ENCODE measurements at places on chromosomes 2 and 18.

- no peak for DNase-seq
These were observed 57.4 kb upstream of the PCBP1 start for GRCh38 chr2:70029814-70030409.

DNA sequence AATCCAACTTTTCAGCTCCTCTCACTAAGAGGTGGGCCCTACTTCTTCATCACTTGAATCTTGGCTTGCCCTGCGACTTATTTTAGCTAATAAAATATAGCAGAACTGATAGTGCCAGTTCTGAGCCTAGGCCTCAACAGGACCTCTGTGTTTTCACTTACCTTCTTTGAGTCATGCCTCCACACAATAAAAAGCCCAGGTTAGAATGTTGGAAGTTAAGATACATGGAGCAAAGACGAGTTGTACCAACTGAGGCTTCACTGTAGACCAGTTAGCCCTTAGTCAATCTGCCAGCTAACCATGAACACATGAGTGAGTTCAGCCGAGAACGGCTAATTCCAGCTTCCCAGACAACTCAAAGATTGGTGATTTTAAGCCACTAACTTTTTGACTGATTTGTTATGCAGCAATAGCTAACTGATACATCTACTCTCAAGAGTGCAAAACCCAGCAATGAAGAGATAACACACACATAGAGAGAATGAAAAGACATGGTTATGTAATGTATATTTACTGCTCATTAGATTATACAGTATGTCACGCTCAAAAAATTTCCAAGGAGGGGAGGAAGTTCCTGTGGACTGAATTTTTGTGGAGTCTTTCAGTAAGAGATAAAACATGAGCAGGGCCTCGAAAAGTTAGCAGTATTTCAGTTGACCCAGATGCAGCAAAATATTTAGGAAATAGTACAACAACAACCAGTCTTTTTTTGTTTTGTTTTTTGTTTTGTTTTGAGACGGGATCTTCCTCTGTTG lies 181.1 kb downstream of the MYCN start:
- no peak for DNase-seq

- no peak for DNase-seq
These were observed 943.9 kb downstream of the EPHA4 start for GRCh38 chr2:220628252-220628651.

DNA sequence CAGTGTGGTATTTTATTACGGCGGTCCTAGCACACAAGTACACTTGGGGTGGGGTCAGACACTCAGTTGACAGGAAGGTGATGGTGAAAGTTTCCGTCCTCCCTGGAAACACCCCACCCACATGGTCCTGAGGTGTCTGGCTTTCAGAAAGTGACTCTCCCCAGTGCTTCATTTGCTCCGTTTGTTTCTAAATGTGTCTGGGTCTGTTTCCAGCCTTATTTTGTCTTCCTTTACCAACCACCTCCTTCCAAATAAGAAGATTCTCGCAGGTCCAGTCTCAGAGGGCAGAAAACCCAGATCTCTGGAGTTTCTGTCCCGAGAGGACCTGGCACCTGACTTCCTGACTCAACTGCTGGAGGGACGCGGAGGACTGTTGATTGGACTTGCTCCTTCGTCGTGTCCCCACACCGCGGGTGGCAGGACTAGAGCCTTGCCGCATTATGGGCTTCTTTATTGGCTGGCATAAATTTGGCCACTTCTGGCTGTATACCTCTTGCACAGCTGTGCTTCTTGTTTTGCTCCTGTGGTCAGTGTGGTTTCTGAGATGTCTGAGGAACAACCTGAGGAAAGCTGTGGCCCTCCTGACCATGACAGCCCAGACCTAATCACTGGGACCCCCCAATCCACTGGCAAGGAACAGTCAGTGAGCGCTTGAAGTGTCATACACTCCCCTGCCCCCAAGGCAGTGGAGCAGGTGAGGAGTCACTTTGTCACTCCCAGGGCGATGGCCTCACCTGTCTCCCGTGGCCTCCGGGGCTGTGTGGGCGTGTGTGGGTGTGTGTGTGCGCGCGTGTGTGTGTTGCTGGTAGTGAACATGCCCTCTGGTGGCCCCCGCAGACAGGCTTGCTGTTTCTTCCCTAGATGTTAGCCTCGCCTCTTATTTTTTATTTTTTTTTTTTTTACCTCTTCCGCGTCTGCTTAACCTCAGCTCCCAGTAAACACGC lies 45.6 kb downstream of the MEX3C start:
- DNase-seq, result no peak

DNA sequence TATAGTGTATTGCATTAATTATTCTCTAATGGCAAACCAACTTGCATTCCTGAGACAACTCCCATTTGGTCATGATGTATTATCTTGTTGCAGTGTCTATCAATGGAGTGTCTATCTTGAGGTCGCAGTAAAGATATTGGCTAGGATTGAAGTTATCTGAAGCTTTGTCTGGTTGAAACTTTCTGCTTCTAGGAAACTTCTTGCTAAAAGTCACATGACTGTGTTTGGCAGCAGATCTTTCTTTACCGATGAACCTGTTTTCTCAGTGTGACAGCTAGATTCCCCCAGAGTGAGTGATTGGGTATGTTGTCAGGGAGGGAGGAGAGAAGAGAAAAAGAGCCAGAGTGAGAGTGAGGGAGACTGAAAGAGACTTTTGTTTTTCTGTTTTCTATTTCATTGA lies 119.6 kb downstream of the QPCT start:
- no peak for DNase-seq

- no peak for DNase-seq
These were observed 495.3 kb downstream of the IRS1 start for GRCh38 chr2:226304308-226304707.

GRCh38 chr18:55781481-55781957 lies 193.5 kb upstream of the TCF4 start:
- DNase-seq, result no peak

GRCh38 chr18:57579934-57580333 lies 6.6 kb downstream of the FECH start:
- DNase-seq, result no peak

- DNase-seq, result no peak
These were observed 78.8 kb downstream of the TGOLN2 start for GRCh38 chr2:85248773-85249509.

GRCh38 chr2:170498619-170499018 lies 216.5 kb upstream of the SP5 start:
- DNase-seq, result no peak

DNA sequence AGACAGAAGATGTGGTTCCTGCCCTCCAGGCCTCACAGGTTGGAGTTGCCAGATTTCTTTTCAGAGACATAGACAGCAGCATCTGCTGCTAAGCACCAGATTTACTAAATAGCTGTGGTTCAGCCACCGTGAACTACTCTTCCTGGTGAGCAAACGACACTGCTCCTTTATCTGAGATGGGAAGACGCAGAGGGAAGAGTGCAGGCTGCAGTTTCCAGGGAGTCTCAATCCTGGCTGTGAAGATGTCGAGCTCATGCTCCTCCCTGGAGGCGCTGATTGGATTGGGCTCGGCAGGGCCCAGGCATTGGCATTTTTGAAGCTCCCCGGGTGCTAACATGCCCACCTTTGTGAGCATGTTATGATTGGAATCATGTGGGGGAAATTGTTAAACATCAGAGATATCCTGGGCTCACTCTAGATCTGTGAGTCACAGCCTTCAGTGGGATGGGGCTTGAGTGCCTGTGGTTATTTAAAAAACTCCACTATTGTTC lies 314.8 kb downstream of the TSN start:
- DNase-seq, result no peak

DNA sequence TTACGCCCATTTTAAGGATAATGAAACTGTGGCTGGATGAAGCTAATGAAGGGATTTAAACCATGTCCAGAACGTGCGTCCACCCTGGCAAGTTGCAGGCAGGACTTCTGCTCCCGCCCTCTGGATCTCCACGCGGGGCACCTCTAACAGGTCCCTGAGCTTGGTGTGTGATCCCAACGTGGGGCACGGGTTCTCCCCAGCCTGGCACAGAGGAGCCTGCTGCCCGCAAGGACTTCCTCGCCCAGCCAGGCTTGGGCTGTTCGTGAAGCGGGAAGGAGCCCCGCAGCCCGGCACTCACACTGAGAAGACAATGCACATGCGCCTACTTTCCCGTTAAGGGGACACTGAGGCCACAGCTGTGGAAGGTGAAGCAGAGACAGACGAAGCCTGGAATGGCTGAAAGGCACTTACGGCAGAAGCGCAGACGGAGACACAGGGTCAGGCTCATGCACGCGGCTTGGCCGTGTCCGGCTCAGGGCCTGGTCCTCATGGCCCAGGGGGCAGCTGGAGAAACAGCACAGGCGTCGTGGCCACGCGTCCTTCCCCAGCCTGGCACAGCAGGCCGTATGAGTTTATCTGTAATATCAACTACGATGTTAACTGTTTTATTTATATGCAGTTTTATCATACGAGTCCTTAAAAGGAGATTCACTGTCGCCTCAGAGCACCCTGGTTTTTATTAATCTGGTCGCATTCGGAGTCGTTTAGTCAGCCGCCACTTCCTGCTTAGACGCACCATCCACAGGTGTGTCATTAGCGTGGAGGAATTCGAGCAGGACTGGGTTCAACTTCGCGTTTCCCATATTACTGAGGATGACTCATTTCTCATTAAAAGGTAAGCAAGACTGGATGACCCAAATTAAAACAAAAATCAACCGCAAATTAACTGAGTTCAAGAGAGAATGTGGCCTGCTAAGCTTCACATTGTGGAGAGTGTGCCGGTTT lies 835.9 kb downstream of the GALR1 start:
- DNase-seq, result no peak

GRCh38 chr2:11073776-11074175 lies 81.5 kb upstream of the SLC66A3 start:
- no peak for DNase-seq

DNA sequence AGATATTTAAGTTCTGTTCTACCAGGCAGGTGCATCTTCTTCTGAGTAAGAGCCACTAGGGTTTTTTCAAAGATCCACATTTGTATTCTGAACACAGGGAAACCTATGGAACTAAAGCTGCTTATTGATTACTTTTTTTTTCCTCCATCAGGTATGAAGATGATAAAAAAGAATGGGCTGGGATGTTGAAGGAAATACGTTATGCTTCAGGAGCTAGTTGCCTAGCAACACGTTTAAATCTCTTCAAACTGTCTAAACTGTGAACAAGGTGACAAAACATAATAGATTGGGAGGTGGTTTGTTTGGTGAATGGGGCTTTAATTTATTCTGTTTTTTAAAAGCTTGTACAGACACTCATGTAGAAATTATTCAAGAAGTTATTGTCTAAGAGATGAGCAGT lies 15.9 kb downstream of the KLHL41 start:
- no peak for DNase-seq

DNA sequence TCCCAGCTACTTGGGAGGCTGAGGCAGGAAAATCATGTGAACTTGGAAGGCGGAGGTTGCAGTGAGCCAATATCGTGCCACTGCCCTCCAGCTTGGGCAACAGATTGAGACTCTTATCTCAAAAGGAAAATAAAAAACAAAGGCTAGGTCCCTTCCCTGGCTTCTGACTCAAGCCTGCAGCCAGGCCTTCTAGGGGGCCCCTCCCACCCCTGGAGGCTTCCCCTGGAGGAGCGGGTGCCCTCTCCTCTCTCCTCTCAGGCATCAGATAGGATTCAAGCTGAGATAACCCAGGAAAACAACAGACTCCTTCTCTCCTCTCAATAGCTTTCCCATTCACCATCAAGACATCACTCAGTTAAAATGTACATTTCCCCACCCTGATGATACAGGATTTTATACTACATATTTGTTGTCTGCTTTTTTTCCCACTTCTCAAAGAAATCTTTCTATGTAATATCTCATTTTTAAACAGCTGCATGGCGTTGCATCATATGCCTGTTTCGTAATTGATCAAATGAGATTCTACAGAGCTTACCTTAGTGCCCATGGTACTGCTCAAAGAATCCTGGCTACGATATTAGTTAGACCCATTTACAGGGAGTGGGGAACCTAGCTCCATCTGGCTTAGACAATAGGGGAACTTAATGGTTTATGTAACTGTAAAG lies 20.6 kb upstream of the C2orf72 start:
- no peak for DNase-seq

Data from bone marrow (tissue), 2 donors.